ENCODE measurements at places on chromosomes 2 and 18.

DNA sequence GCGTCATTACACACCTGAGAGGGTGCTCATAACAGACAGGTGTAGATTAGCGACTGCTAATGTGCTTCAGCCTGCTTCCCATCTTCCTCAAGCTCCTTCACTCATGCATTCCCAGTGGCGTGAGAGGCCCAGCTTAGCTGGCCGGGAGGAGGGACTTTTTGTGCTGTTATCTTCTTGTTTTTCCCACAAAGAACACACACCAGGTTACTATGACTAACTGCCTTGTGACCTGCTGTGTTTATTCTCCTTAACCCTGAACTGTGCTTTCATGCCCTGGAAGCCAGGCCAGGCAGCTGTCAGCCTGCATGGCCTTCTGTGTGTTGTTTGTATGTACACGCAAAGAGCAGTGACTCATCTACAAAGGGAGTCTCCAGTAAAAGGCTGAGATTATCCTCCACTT lies 143.8 kb downstream of the PIEZO2 start:
- DNase-seq = no peak

DNA sequence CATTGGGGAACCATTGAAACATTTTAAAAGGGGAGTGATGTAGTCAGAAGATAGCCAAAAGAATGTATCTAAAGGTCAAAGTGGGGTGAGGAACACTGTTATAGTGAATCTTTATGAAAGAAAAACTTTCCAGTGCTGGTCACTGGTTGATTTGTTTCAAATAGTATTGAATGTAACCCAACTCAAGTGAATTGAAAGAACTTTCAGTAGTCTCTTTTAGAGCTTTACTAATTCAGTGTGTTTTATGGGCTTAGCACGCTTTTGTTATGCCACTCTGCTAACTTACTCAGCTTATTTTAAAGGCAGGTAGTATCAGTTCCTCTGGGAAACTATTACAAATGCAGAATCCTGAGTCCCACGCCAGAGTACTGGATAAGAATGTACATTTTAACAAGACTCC lies 57.3 kb downstream of the GTF2A1L start:
- DNase-seq = no peak

GRCh38 chr2:10397297-10397875 lies 50.7 kb downstream of the ODC1 start:
- no peak for DNase-seq

DNA sequence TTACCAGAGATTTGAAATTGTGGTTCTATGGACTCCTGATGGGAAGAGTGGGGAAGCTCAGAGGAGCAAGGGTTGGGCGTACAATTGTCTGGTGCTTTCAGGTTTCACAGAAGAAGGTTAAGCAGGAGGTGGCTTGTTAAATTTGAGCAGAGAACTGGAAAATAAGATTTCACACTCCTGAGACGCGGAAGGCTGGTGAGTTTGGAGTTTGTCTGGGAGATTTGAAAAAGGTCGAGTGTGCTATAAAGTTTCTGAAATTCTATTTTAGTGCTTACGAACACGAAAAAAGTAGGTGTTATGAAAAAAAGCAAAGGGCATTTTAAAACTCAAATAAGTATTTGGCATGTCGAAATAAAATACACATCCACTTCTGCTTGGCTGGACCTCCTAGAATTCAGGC lies 170.1 kb downstream of the MEIS1 start:
- DNase-seq = no peak

GRCh38 chr2:183995632-183996031 lies 602.7 kb upstream of the ZNF804A start:
- no peak for DNase-seq

- no peak for DNase-seq
These were observed 111.6 kb upstream of the NPAS2 start for GRCh38 chr2:100708333-100708732.

GRCh38 chr18:741931-742512 lies 29.6 kb upstream of the ENOSF1 start:
- peak; percentile 71 for DNase-seq

DNA sequence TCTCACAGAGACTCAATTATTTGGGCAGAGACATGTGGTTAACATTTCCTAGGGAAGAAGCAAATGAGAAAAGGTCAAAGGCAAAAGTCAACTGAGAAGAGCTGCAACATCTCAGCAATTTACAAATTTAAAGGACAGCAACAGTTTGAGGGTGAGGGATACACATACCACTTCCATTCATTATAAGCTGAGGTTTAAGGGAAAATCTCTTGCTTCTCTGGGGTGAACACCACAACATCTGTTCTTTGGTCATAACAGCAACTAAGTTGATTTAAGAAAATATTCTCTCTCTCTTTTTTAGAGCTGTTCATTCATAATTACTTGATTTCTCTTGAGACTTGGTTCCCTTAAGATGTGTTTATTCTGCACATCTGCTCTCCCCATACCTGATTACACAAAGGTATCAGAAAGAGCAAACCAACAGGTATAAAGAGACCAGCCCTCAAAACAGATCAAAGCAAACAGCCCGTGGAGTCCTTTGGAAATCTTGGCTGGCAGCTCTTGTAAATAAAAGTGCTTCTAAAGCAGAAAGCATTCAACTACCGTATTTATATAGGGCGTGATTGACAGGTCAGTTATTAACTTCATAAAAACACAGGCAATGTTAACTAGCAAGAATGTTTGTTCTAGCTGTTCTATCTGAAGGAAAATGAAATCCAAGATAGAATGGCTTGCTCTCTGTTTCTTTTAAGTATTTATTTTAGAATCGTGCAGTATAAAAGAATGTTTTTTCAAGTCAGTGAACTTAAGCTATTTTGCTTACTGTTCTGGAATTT lies 132.8 kb downstream of the THADA start:
- no peak for DNase-seq

DNA sequence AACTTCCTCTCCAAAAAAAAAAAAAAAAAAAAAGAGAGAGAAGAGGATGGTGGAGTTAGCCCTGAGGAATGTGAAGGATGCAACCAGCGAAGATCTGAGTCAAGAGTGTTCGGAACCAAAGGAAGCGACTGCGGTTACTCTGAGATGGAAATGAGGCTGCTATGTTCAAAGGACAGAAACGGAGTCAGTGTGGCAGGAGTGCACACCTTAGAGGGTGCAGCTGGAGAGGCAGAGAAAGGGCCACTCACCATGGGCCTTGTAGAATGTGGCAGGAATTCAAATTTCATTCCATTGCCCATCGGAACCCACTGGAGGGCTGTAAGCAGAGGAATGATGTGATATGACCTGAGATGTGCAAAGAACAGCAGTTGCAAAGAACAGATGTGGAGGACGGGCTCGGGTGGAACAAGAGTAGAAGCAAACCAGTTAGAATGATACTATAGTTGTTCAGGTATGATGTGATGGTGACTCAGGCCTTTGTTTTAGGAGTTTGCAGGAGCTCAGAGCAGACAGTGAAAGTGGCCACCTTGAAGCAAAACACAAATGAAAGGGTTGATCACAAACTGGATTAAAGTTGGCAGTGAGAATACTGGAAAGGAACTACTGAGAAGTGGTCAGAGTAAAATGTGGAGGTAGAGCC lies 22.6 kb downstream of the ITGA6 start:
- DNase-seq = no peak

DNA sequence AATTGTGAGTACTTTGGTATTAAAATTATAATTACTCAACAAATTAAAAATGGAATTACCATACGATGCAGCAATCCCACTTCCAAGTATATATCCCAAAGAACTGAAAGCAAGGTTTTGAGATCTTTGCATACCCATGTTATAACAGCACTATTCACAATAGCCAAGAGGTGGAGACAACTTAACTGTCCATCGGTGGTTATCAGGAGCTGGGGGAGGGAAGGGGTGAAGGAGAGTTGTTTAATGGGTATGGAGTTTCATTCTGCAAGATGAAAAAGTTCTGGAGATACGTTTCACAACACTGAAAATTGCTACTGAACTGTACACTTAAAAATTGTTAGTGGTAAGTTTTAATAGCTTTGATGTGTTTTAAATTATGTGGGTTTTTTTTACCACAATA lies 25.7 kb downstream of the RAB10 start:
- no peak for DNase-seq
